ENCODE measurements at places on chromosomes 1 and 21.
A peak's percentile ranks its signal among the peaks of the same experiment; 100 is the strongest.

DNA sequence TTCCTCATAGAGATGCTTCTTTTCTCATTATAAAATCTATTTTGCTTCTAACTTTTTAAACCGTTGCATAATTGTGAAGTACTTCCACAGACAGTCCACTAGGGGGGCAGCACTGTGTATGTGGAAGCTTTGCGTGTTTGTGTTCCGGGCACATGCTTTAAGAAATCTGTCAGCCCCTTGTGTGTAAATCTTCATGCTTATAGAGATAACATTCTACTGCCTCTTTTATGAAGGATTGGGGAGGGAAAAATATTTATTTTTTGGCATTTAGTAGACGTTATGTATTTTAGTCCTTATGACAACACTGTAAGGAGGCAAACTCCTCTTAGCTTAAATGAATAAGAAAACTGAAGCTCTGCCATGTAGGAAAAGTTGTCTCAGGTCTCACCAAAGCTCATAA, 157.3 kb upstream of the PTGFR start:
- DNase-seq = no peak

- DNase-seq = no peak
Observed at GRCh38 chr21:25487046-25487594, 120.2 kb downstream of the MRPL39 start.

- DNase-seq = no peak
Observed at GRCh38 chr21:45507888-45508508, 34.2 kb downstream of the SLC19A1 start.

DNA sequence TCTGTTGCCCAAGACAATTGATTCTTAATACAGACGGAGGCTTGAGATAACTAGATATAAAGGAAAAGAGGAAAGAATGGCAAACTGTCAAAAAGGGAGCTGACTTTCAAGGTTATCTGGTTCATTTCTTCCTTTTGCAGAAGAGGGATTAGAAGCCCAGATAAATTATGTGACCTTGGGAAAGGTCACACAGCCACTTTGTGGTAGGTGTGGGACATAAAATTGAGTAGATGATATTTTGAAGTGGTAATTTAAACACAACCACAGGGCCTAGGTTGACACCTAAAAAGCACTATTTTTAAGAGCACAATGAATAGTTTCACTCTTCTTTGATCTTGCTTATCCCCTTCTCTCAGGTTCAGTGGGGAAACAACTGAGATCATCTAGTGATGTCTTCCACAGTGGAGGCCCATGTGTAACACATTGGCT, 16.9 kb upstream of the KIAA0040 start:
- no peak for DNase-seq

- DNase-seq = no peak
Observed at GRCh38 chr1:48495166-48495565, 23.2 kb upstream of the SPATA6 start.

- DNase-seq = no peak
Observed at GRCh38 chr1:191320062-191320461, 838.2 kb upstream of the RGS18 start.

DNA sequence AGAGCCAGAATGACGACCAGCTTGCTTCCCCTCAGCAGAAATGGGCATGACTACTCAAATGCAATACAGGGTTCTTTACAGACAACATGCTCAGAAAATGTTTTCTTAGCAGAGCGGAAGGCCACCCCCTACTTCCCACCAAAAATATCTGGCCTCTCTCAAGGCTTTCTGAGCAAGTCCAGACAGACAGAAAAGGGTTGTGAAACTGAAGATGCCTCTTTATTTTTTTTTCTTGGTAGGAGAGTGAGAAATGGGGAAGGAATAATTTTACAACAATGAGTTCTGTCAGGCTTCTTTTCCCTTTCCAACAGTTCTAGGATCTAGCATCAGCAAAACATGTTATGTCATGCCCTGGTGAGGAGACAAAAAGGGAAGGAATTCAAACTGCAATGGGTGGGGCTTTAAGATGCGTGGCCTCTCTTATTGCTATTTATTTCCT, 172.0 kb upstream of the CAMK1G start:
- no peak for DNase-seq

DNA sequence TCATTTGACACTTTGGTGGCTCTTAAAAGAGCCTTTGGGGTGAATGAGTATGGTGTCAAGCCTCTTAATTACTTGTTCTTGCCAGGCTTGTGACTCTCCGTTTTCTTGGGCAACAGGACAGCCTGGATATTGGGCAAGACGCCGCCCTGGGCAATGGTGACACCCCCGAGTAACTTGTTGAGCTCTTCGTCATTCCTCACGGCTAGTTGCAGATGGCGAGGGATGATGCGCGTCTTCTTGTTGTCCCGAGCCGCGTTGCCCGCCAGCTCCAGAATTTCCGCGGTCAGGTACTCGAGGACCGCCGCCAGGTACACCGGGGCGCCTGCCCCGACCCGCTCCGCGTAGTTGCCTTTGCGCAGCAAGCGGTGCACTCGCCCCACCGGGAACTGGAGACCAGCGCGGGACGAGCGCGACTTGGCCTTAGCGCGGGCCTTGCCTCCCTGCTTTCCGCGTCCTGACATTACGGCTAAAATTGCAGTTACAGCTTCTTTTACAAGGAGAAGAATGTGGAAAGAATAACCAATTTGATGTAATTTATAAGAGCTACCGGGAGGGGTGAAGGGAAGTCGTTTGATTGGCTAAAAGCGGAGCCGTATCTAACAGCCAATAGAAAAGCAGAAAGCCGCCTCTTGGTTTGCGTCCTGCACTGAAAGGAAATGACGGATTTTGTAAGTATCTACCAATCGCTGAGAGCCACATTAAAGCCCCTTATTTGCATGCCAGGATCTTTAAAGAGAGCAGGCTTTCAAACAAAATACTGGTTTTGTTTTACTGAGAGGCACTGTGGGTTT, 11.7 kb upstream of the BOLA1 start:
- DNase-seq = peak; percentile 69

DNA sequence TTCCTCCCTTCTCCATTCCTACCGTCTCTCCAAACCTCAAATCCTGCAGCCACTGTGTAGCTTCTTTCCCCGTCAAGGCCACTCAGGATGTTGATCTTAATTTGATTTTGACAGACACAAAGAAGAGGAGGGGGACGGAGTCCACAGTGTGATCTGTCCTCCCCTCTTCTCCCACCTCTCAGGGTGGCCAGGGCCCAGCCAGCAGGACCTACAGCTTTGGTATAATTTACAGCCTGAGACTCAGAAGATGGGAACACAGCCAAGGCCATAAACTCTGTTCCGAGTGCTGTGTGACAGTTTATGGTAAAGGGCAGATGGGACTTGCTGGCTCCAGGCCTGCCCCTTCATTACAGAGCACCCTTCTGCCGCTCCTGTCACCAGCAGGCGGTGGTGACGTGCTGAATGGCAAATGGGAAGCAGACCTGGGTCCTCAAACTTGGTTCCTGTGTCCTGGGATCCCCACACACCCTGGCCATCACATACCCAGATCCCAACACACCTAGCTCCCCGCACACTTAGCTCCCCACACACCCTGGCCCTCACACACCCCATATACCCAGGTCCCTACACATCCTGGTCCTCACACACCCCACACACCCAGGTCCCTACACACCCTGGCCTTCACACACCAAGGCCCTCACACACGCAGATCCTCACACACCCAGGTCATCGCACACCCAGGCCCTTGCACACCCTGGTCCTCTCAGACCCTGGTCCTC, 71.6 kb downstream of the CD2 start:
- no peak for DNase-seq

DNA sequence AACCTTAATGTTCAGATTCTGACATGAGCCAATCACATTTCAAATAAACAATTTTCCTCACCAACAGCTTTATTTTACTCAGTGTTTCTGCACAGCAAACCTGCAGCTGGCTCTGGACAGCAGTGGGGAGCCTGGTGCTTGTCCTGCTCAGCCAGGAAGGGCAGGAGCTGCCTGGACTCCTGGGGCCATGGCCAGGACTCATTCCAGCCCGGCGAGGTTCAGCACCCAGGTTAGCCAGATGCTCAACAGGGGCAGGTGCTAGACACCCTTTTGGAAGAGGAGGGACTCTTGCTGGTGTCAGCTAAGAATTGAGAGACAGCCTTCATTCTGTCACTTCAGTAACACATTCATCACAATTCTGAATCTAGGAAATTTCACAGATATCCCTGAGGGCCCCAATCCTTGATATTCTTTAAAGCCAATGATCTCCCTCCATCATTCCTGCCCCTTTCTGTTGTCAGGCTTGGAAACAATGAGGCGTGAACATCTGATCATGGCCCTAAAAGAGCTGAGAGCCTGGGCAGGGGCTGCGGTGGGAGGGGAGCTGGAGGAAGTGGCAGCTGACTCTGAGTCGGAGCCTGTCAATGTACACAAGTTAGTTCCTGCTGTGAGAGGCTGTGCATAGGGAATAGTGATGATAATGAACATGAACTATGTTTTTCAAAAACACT, 251.3 kb downstream of the SDCCAG8 start:
- DNase-seq = no peak

- no peak for DNase-seq
Observed at GRCh38 chr1:79010589-79010988, 4.1 kb upstream of the ADGRL4 start.

- no peak for DNase-seq
Observed at GRCh38 chr1:39960431-39960958, 5.5 kb downstream of the MFSD2A start.

DNA sequence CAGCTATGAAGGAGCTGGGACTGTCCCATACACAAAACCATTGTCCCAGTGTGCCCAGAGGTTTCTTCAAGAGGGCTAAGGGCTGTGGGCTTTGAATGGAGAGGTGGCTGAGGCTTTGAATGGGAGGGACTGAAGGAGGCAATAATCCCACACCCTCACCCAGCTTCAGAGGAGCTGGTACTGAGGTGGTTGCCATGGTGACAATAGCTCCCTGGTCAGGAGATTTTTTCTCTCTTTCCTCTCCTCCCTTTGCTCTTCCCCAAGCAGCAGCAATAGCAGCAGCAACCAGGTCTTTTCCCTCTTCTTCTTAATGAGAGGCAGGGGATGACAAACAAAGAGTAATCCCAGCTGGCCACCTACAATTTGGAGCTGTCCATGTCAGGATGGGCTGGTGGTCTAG, 1.6 kb downstream of the HPCAL4 start:
- DNase-seq = no peak

- DNase-seq = no peak
Observed at GRCh38 chr1:200146100-200146499, 118.6 kb downstream of the NR5A2 start.

DNA sequence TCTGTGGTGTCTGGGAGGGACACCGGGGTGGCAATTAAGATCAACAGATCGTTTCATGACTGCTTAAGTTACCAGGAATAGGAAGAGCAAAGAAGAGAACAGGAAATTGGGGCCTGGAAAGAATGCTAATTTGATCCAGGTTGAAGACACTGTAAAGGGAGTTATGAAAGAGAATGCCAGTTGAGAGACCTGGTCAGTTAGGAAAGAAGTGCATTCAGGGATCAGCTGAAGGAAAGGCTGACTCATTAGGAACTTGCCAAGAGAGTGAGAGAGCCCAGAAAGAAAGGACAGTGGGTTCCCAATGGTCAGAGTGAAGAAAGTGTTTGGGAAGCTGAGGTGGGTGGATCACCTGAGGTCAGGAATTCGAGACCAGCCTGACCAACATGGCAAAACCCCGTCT, 119.6 kb downstream of the UBE2U start:
- no peak for DNase-seq

- DNase-seq = no peak
Observed at GRCh38 chr1:59415286-59415850, 118.5 kb downstream of the FGGY start.

- no peak for DNase-seq
Observed at GRCh38 chr1:73167009-73167657, 884.8 kb upstream of the NEGR1 start.

- DNase-seq = no peak
Observed at GRCh38 chr21:37907076-37907475, 9.2 kb downstream of the KCNJ6 start.

DNA sequence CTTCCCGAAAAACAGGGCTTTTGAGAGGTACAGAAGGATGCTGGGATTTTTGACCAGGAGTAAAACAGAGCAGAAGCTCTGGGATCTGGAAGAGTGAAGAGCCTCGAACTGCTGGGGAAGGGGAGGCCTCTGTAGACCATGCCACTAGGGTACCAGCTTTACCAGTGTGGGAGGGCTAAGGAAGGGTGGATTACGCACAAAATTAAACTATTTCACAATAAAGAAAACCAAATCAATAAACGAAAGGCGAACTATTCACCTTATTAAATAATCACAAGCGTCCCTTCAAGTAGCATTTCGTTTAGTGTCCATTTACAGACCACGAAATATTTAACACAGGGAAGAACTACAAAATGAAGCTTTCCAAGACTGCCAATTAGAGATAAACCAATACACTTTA, 723 bp downstream of the CZIB start:
- no peak for DNase-seq

- DNase-seq = no peak
Observed at GRCh38 chr1:4396551-4396950, 257.9 kb upstream of the AJAP1 start.

DNA sequence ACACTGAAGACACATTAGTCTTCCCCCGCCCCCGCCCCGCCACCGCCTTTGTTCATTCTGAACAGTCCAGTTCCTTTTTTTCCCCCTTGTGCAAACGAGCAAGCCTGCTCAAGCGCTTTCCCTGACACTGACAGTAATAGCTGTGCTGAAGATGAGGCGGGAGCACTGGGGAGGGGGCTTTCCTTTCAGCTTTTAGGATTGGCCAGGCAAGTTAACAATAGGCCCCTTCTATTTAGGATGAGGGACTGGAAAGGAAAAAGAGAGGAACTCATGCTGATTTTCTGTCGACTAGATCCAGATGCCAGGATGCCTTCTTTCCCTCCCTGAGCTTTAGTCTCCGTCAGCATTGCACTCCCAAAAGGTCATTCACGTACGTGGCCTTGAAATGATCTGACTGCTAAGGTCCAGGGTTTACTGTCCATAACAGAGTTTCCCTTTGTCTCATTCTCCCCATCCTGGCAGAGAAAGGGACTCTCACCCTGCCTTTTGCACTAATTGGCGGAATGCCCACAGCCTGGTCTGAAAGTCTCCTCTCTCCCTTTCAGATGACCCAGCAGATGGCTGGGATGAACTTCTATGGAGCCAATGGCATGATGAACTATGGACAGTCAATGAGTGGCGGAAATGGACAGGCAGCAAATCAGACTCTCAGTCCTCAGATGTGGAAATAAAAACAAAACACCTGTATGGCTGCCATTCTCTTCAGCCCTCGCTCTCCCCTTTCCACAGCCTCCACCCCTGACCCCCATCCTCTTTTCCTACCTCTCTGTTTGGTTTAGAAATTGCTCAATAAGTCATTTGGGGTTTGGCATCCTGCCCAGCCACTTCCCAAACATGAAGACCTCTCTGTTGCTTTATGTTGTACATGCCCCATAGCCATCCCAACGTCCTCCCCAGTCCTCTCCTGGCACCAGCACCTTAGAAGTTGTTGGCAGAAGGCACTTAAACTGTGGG, 28.6 kb upstream of the ZFP69B start:
- DNase-seq = no peak

GRCh38 chr1:149844101-149844500, 55.3 kb upstream of the BOLA1 start:
- no peak for DNase-seq

DNA sequence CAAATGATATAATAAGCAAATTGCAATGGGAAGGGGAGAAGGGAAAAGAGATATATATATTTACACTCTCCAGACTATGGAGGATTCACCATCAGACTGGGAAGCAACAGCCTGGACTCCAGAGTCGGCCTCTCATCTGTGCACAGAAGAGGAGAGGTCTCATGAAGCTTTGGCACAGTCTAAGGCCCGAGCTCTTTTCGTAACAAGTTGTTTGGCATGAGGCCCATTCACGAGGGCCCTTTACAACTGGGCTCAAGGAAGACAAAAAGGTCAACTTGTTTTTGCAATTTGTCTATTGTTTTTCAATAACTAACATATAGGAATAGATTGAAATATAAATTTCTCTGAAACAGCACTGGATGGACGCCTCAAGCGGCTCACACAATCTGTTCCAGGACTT, 66.7 kb upstream of the AJAP1 start:
- DNase-seq = no peak

Data from stimulated activated naive CD4-positive, alpha-beta T cell treated with Interleukin-2 at 50 U/mL for 16 hours (primary cell).